ENCODE measurements at places on chromosomes 16 and 17.

- DNase-seq: no peak
Observed at GRCh38 chr16:27472091-27473020, 70.4 kb downstream of the IL21R start.

- DNase-seq: no peak
Observed at GRCh38 chr17:560432-560873, 154.2 kb downstream of the VPS53 start.

- DNase-seq: no peak
Observed at GRCh38 chr16:79305074-79305473, 295.5 kb downstream of the MAF start.

DNA sequence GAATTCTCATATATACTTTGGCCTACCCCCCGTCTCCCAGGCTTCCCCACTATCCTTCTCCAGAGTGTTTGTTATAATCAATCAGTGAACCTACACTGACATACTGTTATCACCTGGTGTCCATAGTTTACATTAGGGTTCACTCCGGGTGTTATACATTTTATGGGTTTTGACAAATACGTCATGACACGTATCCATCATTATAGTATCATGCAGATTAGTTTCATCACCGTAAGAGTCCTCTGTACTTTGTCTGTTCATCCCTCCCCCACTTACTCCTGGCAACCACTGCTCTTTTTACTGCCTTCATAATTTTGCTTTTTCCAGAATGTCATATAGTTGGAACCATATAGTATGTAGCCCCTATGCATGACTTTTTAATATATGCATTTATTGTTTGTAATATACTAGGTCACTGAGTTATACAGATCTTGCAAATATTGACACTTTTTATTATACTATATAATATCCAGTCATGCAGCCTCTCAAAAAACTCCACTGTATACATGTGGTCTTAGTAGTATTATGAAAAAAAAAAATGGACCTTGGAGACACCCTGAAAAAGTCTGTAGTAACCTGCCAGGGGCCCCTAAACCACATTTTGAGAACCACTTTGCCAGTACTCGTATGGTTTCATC is 28.4 kb downstream of the PPM1D start:
- DNase-seq: no peak

- no peak for DNase-seq
Observed at GRCh38 chr17:79006794-79007503, 2.6 kb downstream of the CANT1 start.

DNA sequence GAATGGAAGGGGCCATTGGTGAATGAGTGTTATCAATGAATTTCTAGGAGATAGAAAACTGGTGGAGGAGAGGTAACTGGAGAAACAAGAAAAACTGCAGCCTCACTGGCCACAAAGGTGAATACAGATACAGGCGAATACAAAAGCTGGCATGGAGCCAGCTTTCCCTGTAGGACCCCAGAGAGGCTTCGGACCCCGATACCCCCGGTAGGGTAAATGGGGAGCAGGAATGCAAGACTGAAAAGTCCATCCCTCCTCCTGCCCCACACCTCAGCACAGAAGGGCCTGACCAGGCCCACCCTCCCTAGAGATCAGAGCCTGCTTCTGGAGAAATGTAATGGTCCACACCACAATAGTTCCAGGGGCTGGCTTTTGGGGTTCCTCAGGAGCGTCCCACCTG is 4.9 kb upstream of the MYLK3 start:
- DNase-seq: no peak

Data from stimulated activated CD8-positive, alpha-beta memory T cell treated with anti-CD3 and anti-CD28 coated beads, Interleukin-7, amount 100 ng/mL, for 4 hours (primary cell).